Testis (tissue), 5 donors: ENCODE measurements at places on chromosomes 13 and 19. TPM values are rescaled to one million over a fixed set of nuclear protein-coding genes. Genes with fewer than 3 reads are reported as not detected.

DNA sequence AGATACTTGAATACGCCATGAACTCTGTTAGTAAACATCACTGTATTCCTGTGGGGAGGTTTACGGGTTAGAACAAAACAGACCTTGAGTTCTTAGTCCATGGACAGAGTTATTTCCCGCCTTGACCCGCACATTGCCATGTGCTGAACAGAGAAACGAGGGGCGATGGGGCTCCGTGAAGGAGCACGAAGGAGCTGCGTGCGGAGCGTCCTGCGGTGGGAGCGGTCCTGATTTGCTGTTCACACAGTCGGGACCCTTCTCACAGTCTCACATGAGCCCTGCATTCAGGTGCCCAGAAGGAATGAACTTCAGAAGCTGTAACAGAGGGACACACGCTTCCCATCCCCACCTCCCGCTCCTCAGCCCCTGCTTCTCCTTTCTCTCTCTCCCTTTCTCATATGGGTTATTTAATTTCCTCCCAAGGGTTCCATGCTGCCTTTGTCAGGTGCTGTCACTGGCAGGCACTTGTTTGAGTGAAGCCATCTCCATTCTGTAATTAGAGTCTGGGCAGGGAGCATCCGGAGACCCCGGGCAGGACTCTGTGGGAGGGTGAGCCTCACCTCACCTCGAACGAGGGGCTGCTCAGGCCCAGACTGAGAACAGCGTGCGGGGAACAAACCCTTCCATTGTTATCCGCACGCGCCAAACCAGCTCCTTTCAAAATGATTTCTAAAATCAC lies 76.9 kb downstream of the TEX29 start:
- no peak for DNase-seq

- DNase-seq, result no peak
These were observed 14.9 kb downstream of the TMEM161A start for GRCh38 chr19:19123386-19123785.

DNA sequence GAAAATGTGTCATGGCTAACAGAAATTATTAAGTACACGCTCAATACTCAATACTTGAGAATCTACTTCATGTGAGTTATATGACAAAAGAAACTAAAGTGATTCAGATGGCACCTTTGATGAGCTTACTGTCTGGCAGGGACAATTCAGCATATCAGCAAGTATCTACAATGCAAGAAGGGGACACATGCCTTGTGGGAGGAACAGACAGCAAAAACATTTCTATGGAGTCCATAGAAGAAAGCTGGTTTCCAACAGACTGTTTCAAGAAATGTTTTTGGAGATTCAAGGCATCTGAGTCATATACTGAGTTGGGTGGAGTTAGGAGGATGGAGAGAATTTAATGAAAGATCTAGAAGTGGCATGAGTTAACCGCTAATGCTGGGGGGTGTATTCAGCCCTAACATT lies 54.7 kb downstream of the MBNL2 start:
- no peak for DNase-seq

GRCh38 chr13:102309110-102309509 lies 92.7 kb downstream of the FGF14 start:
- DNase-seq, result no peak

Gene ISOC2
- 79.1 TPM for total RNA-seq

Gene GFY
- total RNA-seq, result 0.62 TPM

Gene ZNF528
- total RNA-seq, result 53.7 TPM
